Natural killer cell (primary cell): ENCODE measurements at places on chromosomes 6 and 20.

DNA sequence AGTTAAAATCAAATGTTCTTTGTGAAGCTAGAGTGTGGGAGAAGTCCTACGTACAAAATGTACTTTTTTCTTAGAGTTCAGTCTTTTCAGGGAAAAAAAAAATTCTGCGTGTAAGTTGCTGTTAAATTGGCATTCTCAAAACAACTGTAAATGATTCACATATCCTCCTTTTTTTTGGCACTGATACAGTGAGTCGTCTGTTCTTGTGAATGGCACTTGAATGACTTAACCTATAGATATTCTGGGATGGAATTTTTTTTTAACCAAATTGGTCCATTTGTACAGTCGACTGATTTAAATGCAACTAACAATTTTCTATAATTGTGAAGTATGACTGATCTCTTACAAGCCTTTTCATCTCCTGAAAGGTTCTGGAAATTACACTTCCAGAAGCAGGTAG lies 5.5 kb upstream of the JAG1 start:
- DNase-seq, result no peak

DNA sequence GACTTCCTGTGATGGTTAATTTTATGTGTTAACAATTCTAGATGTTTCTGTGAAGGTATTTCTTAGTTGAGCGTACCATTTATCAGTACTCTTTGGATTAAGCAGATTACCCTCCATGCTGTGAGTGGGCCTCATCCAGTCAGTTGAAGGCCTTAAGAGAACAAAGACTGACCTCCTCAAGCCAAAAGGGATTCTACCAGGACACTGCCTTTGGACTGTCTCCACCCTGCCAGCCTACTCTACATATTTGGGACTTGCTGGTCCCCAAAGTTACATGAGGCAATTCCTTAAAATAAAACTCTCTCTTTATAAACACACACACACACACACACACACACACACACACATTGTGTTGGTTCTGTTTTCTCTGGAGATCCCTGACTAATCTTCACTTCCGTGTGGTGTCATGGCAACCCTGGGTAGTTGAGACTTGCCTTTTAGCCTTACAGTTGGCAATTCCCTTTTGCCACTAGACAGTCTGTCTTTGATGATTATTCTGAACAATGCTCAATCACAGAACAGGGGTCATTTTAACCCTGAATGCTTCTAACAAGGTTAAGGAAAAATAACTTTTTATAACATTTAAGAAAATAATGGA lies 32.2 kb downstream of the MRAP2 start:
- no peak for DNase-seq

DNA sequence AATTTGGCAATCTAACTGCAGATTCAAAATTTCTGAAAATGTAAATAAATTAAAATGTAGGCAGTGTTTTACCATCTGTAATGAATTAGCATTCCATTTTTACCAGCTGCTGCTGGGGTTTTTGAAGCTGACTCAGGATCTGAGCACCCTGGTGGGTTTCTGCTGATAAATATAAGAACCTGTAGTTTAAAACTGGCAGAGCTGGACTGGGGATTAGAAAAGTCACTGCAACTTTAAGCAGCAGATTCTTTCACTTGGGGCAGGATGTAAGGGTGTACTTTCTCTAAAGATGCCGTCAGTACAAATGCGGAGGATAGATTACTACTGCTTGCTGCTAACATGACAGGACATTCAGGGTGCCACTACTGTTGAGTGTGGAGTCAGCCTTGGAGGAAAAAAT lies 341.8 kb downstream of the CDKAL1 start:
- no peak for DNase-seq

GRCh38 chr6:138555421-138555988 lies 56.2 kb upstream of the NHSL1 start:
- no peak for DNase-seq

GRCh38 chr6:52908526-52908925 lies 972 bp downstream of the GSTA3 start:
- DNase-seq, result no peak

DNA sequence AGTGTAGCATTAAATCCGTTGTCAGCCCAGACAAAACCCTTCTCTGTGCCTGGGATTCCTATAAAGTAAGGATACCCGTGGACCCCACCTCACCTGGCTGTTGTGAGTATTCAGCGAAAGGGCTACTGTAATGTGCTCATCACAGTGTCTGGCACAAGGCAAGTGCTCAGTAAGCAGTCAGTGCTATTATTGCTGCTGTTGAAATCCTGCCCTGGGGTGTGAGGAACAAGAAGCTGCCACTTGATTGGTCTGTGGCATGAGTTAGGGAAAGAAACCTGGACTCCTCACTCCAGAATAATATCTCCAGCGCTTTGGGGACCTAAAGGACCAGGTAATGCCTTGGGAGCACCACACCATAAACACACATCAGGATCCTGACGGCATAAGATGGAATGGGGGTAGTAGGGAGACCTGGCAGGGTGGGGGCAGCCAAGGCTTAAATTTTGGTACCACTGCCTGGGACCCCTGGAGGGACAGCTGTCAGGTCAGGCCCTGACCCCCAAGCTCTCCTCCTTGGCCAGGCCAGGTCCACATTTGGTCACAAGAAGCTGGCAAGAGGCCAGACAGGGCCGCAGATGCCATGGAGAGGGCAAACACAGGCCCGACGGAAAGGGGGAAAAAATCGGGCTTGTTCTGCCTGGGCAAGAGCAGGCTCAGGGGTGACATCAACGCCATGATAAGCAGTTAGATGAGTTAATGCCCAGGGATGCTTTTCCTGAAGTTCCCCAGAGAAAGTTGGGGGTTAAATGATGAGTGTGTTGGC lies 66.5 kb downstream of the MRPL14 start:
- no peak for DNase-seq

- no peak for DNase-seq
Observed at GRCh38 chr20:40869218-40870147, 159.1 kb upstream of the TOP1 start.

- DNase-seq, result peak; percentile 43
Observed at GRCh38 chr6:84220809-84221409, 6.5 kb downstream of the CEP162 start.

- no peak for DNase-seq
Observed at GRCh38 chr6:145829950-145830349, 15.4 kb upstream of the FBXO30 start.

GRCh38 chr6:53647462-53648094 lies 18.0 kb downstream of the KLHL31 start:
- peak; percentile 73 for DNase-seq

DNA sequence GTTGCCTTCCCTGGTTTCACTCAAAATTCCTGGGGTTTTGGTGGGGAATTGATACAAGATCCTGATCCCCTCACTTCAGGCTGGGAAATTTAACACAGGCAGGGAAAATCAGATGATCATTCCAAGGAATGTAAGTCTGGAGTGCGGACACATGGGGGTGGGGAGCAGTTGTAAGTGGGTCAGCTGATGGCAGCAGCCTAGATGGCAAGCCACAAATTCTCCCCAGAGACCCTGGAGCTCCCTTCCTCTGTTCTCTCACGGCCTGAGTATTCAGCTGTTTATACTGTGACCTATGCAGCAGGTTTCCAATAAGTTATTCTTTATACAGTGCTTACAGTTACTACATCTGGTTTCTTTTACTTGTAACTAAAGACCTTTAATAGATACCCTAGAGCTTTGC lies 144.9 kb downstream of the SH3BGRL2 start:
- no peak for DNase-seq

DNA sequence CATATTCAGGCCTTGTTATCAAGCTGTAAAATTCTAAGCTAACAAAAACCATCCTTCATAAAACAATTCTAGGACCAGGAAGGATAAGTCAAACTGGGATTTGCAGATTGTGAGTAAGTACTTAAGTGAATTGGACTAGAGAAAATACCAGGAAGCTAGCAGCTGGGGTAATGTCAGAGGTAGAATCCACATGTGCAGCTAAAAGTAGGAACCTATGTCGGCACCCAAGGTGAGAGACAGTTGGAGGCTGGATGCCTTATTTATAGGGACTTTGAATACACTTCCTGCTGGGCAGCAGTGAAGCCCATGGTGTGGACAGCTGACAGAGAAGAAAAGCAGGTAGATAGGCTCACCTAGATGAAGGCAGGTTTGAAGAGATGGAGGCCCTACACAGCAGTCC lies 127.3 kb downstream of the FLRT3 start:
- no peak for DNase-seq

- DNase-seq, result no peak
Observed at GRCh38 chr6:168028181-168028580, 30.7 kb downstream of the KIF25 start.

GRCh38 chr20:63425846-63426485 lies 46.5 kb downstream of the KCNQ2 start:
- DNase-seq, result no peak

GRCh38 chr6:16199804-16200203 lies 38.6 kb upstream of the GMPR start:
- no peak for DNase-seq

DNA sequence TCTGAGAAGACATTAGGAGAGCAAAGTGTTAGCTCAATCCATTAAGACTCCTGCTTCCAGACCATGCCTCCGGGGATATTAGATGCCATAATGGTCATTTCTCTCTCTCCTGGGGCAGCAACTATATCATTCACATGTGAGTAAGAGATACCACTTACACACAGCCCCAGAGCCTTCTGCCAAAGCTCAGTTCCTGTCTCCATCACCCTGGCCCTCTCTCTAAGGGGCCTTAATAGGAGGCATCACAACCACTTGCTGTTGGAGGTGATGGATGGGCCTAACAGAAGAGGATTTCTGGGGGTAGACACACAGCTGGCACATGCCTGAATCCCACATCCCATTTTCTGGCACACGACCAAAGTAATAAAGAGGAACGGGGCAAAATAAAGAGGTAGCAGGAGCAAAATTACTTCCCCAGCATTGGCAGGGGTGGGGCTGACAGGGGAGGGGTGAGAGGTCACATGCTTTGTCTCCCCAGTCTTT lies 34.0 kb upstream of the VSTM2L start:
- no peak for DNase-seq

DNA sequence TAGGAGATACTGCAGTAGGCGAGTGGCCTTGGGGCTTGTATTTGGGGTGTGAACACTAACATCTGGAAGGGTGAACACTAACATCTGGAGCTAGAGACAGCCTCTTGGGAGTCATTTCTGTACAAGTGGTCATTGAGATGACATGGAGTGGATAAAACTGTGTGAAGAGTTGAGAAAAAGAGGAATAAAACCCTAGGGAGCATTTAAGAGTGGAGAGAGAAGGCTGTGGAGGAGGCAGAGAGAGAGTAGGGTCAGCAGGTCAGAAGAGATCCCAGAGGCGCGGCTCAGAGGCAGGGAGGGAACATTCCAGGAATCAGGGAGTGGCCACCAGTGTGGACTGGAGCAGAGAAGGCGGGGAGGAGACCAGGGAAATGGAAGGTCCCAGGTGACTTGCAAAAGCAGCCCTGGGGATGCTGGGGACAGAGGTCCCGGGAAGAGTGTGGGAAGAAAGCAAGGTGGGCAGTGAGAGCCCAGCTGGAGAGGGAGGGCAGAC lies 202.0 kb upstream of the RNF24 start:
- DNase-seq, result no peak

GRCh38 chr6:149854532-149854931 lies 9.6 kb downstream of the LRP11 start:
- DNase-seq, result no peak

DNA sequence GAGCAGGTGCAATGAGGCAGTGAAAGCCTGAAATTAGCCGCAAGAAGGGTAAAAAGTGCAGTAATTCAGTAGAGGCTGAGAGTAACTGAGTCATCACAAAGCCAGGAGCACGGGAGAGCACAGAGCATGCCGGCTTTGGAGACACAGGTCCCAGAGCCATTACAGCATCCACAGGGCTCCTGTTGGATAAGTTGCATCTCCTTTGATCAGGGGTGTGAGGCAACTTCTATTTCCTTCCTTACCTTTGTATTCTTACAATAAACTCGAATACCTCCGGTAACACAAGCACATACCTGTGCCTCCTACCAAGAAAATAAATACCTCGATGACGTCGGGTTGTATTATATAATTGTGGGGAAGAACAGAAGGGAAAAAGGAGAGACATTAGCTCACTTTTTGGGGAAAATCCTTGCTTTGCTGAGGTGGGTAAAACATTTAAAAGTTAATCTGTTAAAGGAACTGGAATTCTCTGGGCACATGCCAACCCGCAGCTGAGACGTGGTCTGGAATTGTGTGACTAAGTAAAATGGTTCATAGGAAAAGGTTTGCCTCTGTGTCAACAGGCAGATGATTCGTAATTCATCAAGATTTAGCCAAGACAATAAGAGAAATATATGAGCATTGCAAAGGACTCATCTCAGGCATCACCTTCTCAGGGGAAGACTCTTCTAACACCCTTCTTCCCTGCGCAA lies 360.7 kb upstream of the ZFP64 start:
- no peak for DNase-seq

GRCh38 chr20:25011831-25012241 lies 19.3 kb upstream of the APMAP start:
- DNase-seq, result no peak

DNA sequence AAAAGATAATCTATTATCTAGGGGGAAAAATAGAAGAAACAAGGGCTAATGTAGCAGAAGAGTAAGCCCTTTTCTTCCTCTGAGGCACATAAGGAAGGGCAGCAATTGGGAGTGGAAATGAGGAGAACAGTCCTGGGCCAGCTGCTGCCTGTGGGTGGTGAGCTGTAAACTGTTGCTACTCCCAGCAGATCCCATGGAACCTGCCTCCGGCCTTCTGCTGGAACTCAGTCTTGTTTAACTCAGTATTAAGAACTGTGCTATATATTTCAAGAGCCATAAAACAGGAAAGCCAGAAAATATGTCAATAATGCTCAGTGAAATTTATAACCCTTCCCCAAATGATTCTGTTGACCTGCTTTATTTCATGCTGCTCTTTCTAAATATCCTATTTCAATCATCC lies 464.2 kb downstream of the COL12A1 start:
- no peak for DNase-seq

DNA sequence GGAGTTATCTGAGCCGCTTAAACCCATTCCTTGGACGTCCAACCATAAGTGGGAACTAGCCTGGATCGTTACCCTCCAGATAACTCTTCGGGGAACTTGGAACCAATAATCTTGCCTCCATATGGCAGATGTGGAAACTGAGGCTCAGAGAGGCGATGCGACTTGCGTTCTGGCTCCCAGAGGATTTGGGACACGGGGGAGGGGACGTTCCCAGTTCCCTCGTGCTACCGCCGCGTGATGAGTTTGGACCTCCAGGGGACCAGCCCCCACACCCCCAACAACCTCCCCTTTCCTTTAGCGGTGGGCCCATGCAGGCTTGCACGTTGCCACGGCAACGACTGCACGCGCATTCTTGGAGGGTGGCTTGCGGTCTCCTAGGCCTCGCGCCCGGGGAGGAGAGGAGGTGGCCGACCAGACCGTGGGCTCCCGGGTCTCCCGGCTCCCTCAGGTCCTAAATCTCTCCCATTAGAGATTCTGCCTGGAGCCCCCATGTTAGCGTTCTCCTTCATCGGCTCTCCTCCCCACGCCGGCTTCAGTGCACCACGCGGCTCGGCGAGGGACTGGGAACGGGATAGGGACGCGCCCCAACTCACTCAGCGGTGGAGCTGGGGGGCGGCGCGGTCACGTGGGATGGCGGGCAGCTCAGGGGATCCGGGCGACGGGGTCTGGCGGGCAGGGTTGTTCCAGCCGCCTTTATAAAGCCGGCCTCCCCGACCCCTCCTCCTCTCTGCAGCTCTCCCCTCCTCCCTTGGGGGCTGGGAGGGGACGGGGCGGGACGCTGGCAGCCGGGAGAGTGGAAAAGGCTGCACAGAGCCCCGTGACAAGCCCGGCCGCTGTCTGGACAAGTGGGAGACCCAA lies at the start of gene PLTP:
TSS of gene PLTP (minus strand) at position 670 of the 858 bp plus-strand sequence. CDS start 703 bp downstream, outside the sequence.
- peak; percentile 65 for DNase-seq

- DNase-seq, result peak; percentile 58
Observed at GRCh38 chr6:25027221-25027916, 91.6 kb upstream of the RIPOR2 start.
